ENCODE measurements at places on chromosomes 7 and 10.

GRCh38 chr7:61111-61510 lies 131.3 kb upstream of the FAM20C start:
- no peak for DNase-seq

- DNase-seq = no peak
These were observed 17.5 kb downstream of the COX15 start for GRCh38 chr10:99714446-99714845.

DNA sequence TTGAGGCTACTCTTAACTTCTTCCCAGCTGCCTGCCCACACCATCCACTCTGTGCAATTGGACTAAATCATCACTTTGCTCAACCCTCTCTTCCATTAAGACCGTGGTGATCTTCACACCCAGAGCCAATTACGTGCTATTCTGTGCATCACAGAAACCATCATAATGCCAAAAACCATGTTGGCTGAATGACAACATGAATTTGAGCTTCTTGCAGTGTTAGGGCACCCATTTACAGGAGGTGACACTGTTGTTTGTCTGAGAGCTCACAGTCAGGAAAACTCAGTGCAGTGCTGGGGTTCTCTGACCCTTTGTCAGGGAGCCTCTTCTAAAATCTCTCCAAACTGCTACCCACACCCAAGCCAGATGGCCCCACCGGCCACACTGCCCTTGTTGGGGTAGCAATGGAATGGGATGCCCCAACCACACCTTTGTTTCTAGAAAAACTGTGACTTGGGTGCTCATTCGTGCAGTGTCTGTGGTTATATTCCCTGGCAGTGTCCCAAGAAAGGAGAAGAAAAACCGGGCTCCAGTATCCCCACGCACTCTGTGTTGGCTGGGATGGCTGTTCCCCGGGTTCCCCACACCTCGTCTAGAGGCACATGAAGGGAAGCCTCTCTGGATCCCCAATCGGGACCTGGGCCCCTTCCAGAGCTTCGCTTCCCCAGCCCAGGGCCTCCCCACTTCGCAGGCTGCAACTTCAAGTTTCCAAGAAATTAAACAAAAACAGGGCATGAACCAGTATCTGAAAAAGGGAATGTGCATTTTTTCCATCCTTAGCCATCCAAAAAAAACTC lies 2.0 kb upstream of the TNS3 start:
- no peak for DNase-seq

GRCh38 chr10:124545351-124546054 lies 83.9 kb downstream of the LHPP start:
- no peak for DNase-seq

- DNase-seq = no peak
These were observed 306.8 kb downstream of the SDK1 start for GRCh38 chr7:3607847-3608246.

- DNase-seq = no peak
These were observed 109.5 kb downstream of the DNAJB6 start for GRCh38 chr7:157446322-157446721.

DNA sequence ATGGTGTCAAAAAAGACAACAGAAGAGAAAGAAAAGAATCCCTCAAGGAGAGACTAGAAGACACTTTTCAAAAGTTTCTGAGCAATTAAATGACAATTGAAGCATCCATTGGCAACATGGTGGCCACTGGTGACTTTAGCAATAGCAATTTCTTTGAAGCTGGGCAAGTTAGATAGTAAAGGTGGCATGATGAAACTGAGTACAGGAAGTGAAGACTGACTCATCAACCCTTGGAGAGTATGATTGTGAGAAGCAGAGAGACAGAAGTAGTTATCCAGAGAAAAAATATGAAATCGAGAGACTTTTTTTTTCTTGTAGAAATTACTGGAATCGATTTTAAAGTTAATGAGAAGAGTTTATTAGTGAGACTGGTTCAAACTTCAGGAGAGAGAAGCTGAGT lies 52.5 kb downstream of the DGKB start:
- DNase-seq = no peak

GRCh38 chr10:125742465-125742864 lies 23.0 kb downstream of the EDRF1 start:
- no peak for DNase-seq

- no peak for DNase-seq
These were observed 31.3 kb downstream of the TMEM270 start for GRCh38 chr7:73892003-73892999.

DNA sequence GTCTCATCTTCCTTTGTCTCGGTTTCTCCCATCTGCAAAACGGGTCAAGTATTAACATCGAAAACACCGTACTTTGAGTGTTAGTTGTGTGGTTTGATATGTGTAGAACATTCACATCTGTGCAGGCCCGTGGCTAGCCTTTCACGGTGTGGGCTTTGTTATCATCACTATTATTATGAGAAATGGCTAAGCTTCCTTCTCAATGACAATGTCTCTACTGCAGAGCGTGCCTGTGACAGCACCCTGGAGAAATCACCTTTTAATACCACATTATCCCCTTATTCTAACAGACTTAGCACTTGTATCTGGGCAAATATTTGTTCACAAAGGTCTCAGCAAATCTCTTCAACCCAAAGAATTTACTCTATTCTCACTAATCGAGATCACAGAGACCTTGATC lies 55.8 kb downstream of the FAM171A1 start:
- DNase-seq = no peak

GRCh38 chr7:117219485-117219884 lies 103.4 kb downstream of the WNT2 start:
- DNase-seq = no peak

DNA sequence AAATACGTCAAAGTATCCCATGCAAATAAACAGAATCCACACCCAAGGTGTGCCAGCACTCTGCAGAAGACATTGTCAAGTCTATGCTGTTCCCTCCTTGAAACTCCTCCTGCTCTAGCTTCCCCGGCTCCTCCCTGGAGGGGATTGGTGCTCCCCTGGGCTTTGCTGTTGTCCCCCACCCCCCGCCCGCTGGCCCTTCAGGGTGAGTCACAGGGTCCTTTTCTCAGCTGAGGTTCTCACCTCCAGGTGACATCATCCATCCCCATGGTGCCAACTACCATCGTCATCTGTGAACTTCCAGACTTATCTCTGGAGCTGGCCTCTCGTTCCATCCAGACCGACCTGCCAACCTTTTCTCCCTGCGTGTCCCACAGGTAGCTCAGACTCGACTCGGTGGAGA lies 77.0 kb downstream of the ITIH5 start:
- DNase-seq = no peak

- no peak for DNase-seq
These were observed 32.1 kb downstream of the FAS start for GRCh38 chr10:89022734-89023133.

GRCh38 chr7:2445047-2445446 lies 31.2 kb downstream of the GRIFIN start:
- no peak for DNase-seq

GRCh38 chr10:7337431-7338171 lies 73.2 kb downstream of the SFMBT2 start:
- DNase-seq = no peak

DNA sequence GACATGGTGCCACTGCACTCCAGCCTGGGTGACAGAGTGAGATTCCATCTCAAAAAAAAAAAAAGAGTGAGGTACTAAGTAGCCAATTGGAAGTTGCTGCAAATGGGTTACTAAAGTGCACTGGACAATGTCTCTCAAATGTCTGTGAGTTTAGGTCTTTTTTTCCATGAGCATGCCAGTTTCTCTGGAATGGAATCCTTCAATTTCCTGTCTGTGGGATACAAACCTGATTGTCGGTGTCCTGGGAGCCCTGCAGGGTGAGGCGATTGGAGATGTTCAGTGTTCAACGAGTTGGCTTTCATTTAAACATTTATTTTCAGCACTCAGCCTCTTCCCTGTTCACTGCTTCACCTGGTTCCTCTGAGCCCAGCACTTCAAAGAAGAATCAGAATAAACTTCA lies 5.3 kb upstream of the CALD1 start:
- no peak for DNase-seq

GRCh38 chr10:103479135-103479534 lies at the start of gene CALHM3:
CALHM3 (minus strand) TSS chr10:103479240; CDS start chr10:103479032, 208 bp downstream.
- DNase-seq = no peak

GRCh38 chr10:23521735-23522134 lies 82.9 kb downstream of the OTUD1 start:
- no peak for DNase-seq

- no peak for DNase-seq
These were observed 141.4 kb upstream of the BET1 start for GRCh38 chr7:94145602-94146001.

DNA sequence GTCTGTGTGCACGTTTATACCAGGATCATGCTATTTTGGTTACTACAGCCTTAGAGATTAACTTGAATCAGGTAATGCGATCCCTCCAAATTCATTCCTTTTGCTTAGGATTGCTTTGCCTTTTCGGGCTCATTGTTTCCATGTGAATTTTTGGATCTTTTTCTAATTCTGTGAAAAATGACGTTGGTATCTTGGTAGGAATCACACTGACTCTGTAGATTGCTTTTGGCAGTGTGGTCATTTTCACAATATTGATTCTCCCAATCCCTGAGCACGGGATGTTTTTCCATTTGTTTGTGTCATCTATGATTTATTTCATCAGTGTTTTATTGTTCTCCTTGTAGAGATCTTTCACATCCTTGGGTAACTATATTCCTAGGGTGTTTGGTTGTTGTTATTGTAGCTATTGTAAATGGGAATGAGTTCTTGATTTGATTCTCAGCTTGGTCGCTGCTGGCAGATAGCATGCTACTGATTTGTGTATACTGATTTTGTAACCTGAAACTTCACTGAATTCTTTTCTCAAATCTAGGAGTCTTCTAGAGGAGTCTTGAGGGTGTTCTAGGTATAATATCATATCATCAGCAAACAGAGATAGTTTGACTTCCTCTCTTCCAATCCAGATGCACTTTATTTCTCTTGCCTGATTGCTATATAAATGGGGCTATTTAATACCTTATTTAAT lies 18.2 kb downstream of the SNX8 start:
- no peak for DNase-seq

- no peak for DNase-seq
These were observed 359.8 kb upstream of the MTPN start for GRCh38 chr7:136336932-136337331.

DNA sequence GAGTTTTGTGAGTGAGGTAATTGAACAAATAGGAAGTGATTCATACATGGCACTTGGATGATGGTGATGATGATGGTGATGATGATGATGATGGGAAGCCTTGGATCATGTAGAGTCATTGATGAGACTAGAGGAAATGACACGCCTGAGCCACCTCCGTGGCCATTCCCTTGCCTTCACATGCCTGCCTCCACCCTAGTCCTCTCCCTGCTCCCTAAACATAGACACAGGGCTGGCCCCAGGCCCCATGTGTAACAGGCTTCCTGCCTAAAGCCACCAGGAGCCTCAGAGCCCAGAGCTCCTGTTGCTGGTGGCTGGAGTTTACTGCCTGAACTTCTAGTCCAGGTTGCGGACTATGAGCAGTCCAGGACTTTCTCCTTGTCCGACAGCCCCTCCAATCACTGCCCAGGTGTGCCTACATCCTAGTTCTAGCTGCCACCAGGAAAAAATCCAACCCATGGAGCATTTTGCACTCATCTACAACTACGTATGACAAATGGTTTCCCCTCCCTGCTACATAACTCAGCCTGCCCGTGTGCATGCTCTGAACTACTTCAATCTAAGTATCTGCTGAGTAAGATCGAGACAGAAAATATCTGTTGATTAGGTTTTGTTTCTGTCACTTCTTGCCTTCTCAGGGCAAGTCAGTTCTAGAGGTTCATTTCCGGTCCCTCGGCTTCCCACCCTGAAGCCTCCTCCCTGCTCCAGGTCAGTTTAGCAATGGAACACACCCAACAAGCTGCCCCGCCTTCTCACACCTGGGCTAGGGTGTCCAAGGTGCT lies 35.5 kb upstream of the KDM7A start:
- DNase-seq = no peak

DNA sequence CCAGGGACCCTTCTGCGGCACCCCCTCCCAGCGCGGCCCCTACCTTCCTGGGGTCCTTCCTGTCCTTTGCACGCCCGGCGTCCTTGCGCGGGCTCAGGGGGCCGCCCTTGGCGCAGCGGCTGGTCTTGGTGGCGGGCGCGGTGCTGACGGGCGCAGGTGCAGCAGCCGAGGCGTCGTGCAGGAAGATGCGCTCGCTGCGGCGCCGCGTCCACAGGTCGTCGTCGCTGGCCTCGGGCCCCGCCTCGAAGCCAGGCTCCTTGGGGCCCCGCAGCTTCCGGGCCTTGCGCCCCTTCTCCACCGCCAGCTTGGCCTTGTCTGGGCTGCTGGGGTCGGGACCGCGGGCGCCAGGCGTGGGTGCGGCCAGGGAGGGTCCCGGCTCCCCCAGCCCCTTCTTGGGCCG lies 49.8 kb downstream of the SLC29A4 start:
- no peak for DNase-seq

- no peak for DNase-seq
These were observed 95.4 kb downstream of the UBE2H start for GRCh38 chr7:129857313-129857712.

DNA sequence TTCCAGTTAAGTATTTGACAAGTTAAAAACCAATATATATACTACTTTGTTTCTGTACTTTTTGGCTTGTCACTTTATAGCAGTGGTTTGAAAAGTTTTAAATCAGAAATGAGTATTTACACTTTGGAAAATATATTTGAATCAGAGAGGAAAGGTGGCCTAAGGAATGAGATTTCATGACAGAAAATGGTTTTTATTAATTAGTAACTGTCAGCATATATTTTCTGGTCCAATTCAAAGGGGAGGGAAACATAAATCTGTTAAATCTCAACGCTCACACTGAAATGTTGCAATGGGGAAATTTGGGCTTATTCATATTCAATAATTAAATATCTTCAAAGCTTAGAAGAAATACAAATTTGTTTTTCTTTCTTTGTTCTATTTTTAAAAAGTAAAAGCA lies 100.1 kb downstream of the GRB10 start:
- no peak for DNase-seq

GRCh38 chr7:157542068-157543021 lies 205.5 kb downstream of the DNAJB6 start:
- DNase-seq = no peak

GRCh38 chr7:149683181-149683580 lies 90.2 kb downstream of the ZNF467 start:
- no peak for DNase-seq

Data from iPS DF 6.9 (cell line).